ENCODE measurements at places on chromosomes 5 and 9.

GRCh38 chr5:180289433-180289832 lies 2.5 kb downstream of the MAPK9 start:
- DNase-seq: no peak

DNA sequence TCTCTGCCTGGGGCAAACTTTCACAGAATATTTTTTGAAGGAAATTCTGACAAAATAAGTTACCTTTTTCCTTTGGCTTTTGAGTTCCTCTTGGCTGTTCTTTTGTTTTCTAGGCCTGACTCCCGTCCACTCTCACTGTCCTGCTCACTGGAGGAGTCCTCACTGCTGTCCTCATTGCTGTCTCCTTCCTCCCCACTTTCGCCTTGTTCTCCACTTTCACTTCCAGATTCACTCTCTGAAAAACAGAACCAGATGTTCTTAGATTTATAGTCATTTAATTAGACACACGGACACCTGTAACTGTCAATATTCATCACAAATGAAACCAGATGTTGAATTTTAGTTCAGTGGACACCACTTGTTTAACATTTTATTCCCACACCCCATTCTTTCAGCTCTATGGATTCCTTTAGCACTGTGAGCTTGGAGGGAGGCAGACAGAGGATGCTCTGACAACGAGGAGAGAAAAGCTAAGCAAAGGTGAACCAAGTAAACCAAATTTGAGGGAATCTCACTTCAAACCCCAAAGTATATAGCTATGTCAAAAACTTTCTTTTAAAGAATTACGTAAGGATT lies 180.7 kb downstream of the AP3B1 start:
- no peak for DNase-seq

DNA sequence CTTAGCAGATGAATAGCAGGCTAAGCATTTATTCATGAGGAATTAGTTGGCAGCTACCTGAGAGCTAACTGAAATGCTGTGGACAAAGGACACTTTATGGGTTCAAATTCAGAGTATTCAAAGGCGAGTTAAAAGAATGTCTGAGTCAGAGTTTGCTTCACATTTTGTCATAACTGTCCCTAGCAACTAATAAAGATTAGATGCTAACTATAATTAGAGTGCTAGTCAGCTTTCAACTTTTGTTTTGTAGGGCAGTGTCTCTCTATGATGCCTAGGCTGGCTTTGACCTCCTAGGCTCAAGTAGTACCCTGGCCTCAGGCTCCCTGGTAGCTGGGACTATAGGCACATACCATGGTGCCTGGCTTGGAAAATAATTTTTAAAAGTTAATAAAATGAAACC lies 4.6 kb downstream of the SMC5 start:
- DNase-seq: no peak

DNA sequence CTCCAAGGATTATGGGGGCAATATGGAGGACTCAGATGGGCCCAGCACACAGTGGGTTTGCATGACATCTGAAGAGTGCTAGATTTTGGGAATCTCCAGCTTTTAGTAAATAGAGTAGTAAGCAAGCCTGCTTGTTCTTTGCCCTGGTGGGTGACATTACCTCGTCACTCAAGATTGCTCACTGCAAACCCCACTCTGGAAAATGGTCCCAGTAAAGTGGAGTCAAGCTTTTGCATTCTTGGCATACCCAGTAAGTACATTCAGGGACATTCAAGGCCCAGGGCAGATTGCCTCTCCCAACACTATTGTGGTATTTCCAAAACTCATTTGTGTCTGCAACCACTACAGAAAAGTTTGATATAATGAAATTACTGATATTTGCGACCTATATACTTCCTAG lies 118.5 kb downstream of the INVS start:
- no peak for DNase-seq

DNA sequence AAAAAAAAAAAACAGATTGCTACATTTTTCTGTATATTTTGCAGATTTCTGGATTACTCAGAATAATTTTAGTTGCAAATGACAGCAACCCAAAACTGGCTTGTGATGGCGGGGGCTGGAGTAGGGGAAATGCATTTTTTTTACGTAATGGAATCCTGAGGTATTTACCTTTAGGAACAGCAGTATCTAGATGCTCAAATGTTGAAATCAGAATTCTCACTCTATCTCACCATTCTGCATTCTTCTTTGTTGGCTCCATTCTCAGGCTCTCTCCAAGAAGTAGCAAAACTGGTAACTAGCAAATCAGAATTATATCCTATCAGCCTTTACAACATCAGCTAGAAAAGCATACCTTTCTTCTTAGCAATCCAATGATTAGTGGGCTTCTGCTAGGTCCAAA lies 554.3 kb downstream of the PRELID2 start:
- no peak for DNase-seq

DNA sequence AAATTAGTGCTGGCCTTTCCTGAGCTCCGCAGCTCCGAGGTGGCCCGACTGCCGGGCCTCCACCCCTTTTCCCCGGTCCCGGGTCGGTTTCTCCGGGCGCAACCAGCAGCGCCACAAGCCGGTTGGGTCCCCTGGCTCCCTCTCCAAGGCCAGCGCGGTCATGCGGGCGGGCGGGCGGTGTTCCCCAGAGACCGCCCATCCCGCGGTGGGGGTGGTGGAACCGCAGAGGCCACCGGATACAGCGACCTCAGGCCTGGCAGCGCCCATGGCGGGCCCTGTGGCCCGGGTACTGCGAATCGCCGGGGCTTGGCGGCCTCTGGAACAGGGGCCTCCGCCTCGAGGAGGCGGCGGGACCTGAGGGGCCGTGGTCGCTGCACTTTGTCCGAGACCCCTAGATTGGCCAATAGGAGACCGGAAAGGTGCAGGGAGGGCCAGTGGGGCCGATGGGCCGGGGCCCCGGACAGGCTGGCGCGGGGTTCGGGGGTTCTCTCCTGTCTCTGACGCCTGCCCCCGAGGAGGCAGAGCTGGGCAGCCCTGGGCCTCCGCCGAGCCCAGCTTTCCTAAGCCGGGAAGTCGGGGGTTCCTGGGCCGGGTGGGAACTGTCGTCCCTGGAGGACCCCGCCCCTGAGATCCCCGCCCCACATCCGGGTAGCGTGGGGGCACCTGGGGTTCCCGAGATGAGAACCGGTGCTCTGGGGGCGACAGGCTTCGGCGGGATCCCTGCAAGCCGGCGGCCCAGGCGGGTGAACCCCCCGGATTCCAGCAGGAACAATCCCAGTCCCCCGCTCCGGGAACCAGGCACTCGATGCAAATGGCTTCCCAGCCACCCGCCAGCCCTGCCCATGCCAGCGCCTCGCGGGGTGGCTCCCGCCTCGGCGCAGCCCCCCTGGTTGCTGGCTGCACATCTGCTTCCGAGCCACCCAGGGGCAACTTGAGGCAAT lies 293.9 kb downstream of the ZSWIM6 start:
- peak; percentile 91 for DNase-seq

DNA sequence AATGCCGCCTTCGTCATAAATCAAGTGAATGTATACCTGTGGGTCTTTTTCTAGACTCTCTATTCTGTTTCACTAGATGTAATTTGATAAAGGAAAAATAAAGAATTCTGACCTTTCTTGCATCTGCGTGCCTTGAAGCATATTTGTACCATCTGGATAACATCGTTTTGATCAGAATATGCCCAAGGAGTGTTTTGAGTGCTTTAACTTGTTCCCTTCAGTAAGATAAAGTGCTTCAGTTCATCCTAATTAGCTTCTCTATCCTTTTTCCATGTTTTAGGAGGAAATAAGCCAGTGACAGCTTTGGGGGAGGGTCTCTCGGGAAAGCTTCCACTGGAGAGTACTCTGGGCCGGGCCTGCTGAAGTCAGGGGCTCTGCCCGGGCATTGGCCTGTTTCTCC lies 113.5 kb upstream of the DAP start:
- DNase-seq: no peak

DNA sequence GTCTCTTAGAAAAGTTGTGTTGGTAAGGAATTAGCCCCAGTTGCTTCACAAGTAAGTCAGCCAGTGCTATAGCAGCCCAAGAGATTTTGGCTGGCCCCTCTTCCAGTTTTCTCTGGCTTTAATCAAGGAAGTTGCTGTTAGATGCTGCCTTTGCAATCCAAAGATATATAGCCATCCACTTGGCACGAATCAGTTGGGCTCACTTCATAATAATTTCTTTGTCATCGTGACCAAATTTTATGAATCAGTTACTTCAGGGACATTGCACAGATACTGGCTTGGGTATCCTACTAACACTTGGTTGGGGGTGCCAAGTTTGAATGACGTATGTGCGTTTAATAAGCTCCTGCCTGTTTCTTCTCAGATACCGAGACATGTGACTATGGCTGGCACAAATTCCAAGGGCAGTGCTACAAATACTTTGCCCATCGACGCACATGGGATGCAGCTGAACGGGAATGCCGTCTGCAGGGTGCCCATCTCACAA lies 81.5 kb downstream of the VCAN start:
- peak; percentile 85 for DNase-seq

DNA sequence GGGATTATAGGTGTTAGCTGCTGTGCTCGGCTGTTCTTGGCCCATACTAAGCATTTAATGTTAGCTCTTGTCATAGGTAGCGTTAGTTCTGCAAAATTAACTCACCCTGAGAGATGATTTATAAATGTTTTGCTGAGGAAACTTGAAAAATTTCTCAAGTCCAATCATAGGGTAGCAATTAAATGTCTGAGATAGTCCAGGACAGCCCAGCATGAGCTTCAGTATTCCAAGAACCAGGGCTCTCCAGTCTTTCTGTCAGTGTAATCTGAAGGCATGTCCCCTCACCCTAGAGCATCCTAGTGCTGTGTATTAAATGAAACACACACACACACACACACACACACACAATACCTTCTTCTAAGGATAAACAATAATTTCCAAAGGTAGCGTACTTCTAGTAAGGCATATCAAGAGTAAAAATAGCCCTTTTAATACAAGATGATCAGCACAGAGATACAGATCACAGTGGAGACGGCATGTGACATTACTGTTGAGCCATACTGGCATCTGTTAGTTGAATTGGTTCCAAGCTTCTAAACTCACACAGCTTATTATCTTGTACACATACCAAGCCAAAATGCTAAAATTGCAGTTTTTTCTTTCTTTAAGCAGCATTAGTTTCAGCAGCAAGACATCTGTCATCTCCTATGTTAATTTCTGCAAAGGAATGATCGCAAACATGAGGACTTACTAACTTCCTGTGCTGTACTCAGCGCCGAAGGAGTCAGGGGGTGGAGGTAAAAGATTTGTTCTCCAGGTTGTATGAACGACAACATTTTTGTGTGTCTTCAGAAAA lies 46.3 kb upstream of the JMY start:
- DNase-seq: no peak

GRCh38 chr9:134455537-134455933 lies 129.3 kb downstream of the RXRA start:
- no peak for DNase-seq

DNA sequence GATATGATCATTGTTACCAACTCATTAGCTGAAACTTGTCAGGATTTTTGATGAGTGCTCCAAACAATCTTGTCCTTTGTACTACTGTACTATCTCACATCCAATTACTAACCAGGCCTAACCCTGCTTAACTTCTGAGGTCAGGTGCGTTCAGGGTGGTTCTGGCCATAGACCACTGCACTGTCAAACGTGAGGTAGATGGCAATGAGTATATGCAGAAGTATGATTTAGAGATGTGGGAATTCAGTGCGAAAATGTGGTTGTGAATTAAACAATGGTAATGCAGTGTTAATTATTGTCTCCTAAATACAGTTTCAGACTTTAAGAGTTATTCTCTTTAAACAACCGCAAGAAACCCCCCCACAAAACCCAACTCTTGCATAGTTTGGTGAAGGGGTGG lies 86.5 kb downstream of the ANKRD55 start:
- no peak for DNase-seq

- no peak for DNase-seq
Measured at GRCh38 chr5:97568382-97568781, 385.3 kb upstream of the RIOK2 start.

- DNase-seq: no peak
Measured at GRCh38 chr5:132385326-132386105, 16.0 kb downstream of the SLC22A5 start.

DNA sequence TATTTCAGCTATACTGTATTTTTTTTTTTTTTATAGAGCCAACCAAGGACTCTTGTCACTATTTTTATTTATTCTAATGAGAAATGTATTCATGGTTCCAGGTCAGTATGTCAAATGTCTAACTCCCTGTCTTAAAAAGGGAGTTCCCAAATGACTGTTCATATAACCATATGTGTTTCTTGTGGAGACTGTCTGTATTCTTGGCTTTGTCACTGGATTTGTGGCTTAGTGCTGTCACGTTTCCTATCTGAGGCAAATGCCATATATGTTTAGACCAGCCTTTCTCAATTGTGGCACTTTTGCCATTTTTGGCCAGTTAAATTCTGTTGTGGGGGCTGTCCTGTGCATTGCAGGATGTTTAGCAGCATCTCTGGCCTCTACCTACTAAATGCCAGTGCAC lies 3.1 kb downstream of the GCNT1 start:
- no peak for DNase-seq
